Kidney epithelial cell (primary cell): ENCODE measurements at places on chromosomes 1 and 21. TPM values are rescaled to one million over a fixed set of nuclear protein-coding genes. Genes with fewer than 3 reads are reported as not detected.

SLC22A15 gene
- 12.9 and 17.6 TPM in 2 replicates for total RNA-seq

BTBD8 gene
- 3.3 and 3.6 TPM in 2 replicates for total RNA-seq

GRCh38 chr1:70210820-70211219 lies 5.4 kb upstream of the LRRC40 start:
- no peak for DNase-seq

- no peak for DNase-seq
These were observed 79.1 kb upstream of the OLIG2 start for GRCh38 chr21:32946654-32947053.

- no peak for DNase-seq
These were observed 243.6 kb downstream of the TM2D1 start for GRCh38 chr1:61481315-61481715.

- DNase-seq, result no peak
These were observed 38.8 kb upstream of the OR2B11 start for GRCh38 chr1:247496581-247497285.
